ENCODE measurements at places on chromosomes 3 and 15.
A peak's percentile ranks its signal among the peaks of the same experiment; 100 is the strongest.

DNA sequence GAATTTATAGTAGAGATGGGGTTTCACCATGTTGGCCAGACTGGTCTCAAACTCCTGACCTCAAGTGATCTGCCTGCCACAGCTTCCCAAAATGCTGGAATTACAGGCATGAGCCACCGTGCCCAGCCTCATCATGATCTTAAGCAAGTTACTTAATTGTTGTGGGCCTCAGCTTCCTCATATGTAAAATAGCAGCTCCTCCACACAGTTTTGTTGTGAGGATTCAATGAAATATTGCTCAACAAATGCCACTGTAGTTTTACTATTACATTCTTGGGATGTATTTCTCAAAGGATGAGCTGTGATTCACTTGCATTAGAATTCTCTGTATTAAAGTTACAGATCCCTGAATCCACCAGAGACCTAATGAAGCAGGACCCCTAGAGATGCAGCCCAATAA is 168.8 kb downstream of the ADAMTS9 start:
- no peak for DNase-seq

GRCh38 chr3:19473971-19474580 is 325.8 kb downstream of the KCNH8 start:
- no peak for DNase-seq

- no peak for DNase-seq
Observed at GRCh38 chr3:70383360-70383831, 71.0 kb upstream of the MDFIC2 start.

GRCh38 chr3:177379045-177379444 is 181.8 kb upstream of the TBL1XR1 start:
- no peak for DNase-seq

DNA sequence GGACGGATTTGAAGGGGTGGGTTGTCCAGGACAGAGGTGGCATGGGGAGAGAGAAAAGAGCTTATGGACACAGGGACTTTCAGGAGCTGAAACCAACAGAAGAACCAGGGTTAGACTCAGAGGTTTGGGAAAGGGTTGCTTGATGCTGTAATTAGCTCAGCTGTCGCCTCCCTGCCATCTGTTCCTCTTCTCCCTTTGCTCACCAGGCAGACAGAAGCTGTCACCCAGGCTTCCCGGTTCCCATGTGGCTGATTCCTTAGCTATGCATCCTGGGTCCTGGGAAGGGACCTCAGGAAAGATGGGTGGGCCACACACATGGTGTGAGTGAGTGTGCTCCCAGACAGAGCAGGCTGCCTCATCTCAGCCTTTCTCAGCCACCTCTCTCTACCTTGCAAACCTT is 14.1 kb downstream of the PTPN23 start:
- DNase-seq: no peak

DNA sequence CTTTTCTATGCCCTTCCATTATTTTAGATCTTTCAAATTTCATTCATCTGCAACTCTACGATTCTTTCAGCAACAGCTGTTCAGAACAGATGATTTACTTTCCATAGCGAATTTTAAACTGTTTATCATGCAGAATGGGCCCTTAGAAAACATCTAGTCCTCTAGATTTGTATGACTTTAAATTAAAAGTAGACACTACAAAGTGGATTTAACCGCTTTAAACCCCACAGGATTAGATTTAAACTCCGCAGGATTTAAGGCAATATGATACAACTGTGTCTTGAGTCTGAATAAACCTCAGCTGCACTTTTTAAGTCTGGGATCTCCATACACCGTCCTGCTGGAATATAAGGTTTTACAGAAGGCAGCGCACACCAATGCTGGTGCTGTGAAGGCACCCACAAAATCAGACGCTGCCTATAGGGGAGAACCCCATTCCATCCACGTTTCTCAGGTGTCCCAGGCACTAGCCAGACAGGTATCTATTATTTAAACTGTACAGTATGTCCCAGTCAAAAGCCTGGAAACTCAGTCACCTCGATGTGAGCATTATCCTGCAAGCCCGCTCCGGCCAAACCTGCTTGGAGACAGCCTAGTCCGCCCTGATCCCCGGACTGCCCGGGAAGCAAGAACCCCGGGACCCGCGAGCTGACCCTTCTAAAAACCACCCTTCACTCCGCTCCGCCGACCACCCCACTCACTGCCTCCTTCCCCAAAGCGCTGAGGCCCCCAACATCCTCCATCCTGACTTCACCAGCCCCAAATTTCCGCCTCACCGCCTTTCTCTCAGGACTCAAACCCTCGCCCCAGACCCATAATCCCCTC is 768 bp downstream of the ANO10 start:
- peak; percentile 40 for DNase-seq

- no peak for DNase-seq
Observed at GRCh38 chr3:13771496-13771895, 108.4 kb downstream of the WNT7A start.

DNA sequence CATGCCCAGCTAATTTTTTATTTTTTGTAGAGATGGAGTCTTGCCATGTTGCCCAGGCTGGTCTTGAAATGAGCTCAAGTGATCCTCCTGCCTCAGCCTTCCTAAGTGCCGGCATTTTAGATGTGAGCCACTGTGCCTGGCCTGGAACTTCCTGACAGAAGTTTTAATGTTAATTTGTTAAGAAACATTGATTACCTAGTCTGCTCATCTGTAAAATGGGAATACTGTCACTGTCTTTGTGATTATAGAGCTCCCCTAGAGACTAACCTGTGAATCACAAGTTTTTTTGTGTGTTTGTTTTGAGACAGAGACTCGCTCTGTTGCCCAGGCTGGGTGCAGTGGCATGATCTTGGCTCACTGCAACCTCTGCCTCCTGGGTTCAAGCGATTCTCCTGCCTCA is 4.3 kb upstream of the EIF3J start:
- DNase-seq: no peak

GRCh38 chr15:92958105-92958504 is 58.0 kb downstream of the CHD2 start:
- no peak for DNase-seq

- DNase-seq: no peak
Observed at GRCh38 chr15:66252685-66253417, 699 bp downstream of the MEGF11 start.

- DNase-seq: no peak
Observed at GRCh38 chr3:100873611-100874010, 119.6 kb downstream of the ABI3BP start.

GRCh38 chr3:12986986-12987385 is 86.2 kb downstream of the IQSEC1 start:
- no peak for DNase-seq

- no peak for DNase-seq
Observed at GRCh38 chr3:187107989-187108388, 31.3 kb downstream of the RPL39L start.

GRCh38 chr15:99502182-99502581 is 63.6 kb upstream of the MEF2A start:
- no peak for DNase-seq

GRCh38 chr15:22969489-22969888 is 10.7 kb downstream of the CYFIP1 start:
- no peak for DNase-seq

GRCh38 chr3:48026951-48027908 is 11.0 kb upstream of the MAP4 start:
- DNase-seq: no peak

DNA sequence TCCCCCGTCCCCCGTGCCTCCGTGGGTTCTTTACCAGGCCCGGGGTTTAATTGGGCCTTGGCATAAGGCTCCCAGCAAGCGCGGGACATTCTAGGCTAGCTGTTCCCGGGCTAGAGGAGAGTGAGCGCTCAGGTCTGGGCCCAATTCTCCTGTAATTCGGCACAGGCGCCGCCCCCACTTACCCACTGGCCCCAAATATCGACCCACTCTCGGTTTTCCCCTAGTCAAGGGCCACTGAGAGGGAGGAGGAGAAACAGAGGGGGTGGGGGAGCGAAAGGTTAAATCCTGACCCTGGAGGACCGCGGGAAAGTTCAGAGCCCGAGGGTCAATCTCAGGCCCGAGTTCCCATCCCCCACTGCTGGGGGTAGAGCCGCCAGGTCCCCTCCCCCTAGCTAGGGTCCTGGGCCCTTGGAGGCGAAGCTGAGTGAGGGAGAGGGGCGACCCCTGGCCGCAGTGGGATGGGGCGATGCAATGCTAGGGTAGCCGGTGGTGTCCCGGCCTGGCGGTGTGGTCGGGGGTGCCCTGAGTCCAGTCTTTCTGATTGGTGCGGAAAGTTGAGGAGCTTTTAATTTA is 8.5 kb upstream of the ONECUT1 start:
- no peak for DNase-seq

Measured in hindlimb muscle (tissue), 1 donor.